ENCODE measurements at places on chromosomes 4 and X.

DNA sequence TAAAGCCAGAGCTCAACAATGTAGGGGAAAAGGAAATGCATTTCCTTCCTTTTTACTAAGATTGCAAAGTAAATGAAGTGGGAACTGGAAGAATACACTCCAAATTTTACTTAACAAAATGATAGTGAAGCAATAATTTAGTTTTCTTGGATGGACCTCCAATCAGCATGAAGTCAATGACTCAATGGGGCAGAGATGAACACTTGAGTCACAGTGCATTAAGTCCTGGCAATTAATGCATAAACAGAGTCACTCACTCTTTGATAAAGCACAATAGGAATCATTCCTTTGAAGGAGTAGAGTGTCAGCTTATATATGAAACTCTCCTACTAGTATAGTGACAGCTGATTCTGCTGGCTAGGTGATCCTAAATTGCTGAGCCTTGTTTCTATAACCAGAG is 66.7 kb upstream of the FRAS1 start:
- ATAC-seq, result no peak

- no peak for ATAC-seq
Measured at GRCh38 chrX:150450519-150451177, 87.5 kb downstream of the MAMLD1 start.

DNA sequence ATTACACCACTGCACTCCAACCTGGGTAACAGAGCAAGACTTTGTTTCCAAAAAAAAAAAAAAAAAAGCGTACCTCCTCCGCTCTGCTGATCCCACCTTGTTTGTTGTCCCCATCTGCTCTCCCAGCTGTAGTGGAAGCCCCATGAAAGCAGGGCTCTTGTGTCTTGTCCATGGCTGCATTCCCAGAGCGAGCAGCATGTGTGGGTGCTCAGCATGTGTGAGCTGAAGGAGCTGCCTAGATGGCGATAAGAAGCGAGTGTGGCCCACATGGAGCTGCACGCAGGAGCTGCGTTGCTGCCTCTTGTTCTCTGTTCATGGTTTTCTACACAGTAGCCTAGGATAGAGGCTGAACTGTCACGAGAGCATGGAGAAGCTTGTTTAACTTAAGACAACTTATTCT is 12.4 kb downstream of the NSD2 start:
- no peak for ATAC-seq

- ATAC-seq, result peak; percentile 68
Measured at GRCh38 chr4:87092389-87093141, 127.9 kb downstream of the KLHL8 start.

GRCh38 chr4:46316215-46316614 is 73.7 kb downstream of the GABRA2 start:
- ATAC-seq, result no peak

DNA sequence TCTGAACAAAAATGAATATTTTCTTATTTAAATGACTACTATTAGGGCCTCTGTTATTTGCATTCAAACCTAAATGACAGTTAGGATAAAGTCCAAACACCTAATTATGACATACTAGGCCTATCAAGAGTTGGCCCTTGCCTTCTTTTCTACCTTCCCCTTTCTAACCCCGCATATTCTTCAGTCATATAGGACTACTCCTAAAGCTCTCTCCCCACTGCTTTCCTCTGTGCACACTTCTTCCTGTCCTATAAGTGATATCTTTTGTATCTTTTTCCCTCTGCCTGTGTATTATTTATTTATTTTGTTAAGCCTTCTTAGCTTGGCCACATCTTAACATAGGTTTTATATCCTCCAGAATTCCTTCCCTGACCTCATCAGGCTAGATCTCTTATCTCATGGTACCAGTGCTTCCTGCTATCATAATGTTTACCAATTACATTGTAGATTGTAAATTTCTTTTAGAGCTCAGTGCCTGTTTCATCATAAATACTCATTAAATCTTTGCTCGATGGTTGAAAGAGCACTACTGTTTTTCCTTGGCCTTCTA is 22.5 kb downstream of the ERVMER34-1 start:
- no peak for ATAC-seq
